H54 (cell line): ENCODE measurements at places on chromosomes 5 and 9.

GRCh38 chr5:93151896-93152295 is 429.1 kb downstream of the NR2F1-AS1 start:
- DNase-seq: no peak

DNA sequence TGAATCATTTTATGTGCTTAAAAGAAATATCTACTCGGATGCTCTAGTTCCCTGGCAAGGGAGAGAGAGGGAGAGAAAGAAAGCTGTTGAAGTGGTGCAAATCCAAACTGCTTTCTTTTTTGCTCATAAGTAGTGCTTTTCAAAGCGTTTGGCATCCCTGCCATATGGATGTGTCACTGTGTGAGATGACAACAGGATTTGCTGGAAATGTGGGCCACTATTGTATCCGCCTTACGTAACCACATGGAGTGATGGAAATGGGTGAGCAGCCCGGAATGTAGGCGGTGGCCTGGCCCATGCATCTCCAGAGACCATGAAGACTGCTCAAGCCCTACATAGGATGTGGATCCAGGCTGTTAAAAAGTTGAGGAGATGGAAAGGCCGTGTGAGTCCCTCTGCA is 30.8 kb downstream of the TJP2 start:
- no peak for DNase-seq

- no peak for DNase-seq
Observed at GRCh38 chr9:134947265-134947955, 29.7 kb upstream of the FCN1 start.

DNA sequence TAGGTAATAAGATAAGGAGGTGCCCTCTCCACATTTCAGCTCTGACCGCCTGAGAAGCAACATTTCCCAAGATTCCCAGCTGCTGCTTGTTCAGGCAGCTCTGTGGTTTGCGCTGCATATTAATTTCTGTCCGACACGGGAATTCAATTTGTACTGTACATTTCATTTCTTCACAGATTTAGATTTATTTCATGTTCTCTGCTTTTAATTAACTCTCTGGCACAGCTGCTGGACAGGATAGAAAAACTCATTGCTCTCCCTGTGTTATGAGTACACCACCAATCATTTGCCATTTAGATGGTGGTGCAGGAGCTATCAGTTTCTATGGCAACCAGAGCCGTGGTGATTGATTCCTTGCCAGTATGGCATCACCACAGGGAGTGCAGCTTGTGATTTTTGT is 558.5 kb downstream of the DMRTA1 start:
- DNase-seq: no peak

DNA sequence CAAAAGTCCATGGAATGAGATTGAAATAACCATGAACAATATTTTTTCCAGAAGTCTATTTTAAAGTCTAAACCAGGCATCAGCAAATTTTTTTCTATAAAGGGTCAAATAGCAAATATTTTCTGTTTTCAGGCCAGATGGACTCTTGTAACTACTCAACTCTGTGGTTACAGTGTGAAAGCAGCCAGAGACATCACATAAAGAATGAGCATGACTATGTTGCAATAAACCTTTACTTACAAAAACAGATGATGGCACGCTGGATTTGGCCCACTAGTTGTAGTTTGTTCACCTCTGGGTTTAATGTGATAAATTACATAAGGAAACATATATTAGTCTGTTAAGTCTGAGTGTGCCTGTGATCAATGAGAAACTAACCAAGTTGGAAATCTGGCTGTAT is 319.2 kb downstream of the TRPM3 start:
- no peak for DNase-seq

DNA sequence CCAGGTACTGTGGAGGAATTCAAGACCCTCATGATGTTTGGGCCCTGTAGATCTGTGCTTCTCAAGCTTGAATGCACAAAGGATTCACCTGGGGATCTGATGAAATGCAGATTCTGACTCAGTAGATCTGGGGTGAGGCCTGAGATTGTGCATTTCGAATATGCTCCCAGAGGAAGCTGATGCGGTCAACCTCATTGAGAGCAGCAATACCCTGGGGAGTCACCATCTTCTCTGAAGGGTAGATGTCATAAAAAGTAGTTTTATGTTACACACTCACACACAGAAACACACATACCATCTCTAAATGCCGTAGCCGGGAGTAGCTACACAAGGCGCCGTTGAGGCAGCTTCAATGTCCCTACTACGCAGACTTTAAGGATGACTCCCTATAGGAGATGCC is 55.8 kb upstream of the CPEB4 start:
- DNase-seq: no peak

DNA sequence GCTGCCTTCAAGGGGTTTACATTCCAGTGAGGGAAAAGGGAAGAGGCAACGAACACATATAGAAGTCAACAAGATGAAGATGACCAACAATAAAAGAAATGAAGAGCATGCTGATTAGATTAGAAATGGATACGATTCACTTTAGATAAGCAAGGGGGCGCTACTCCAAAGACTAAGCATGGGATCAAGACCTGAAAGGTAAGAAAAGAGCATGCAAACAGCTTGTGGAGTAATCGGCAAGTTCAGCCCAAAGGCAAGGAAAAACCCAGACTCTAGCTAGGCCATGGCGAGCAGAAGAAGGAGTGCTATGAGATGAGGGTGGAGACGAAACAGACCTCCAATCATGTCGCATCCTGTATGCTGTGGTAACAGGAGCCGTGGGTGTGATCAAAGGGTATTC is 124.4 kb downstream of the FANCC start:
- no peak for DNase-seq

GRCh38 chr9:136571531-136571930 is 25.7 kb upstream of the NOTCH1 start:
- DNase-seq: no peak
